ENCODE measurements at places on chromosomes 16 and 17.
A peak's percentile ranks its signal among the peaks of the same experiment; 100 is the strongest.

DNA sequence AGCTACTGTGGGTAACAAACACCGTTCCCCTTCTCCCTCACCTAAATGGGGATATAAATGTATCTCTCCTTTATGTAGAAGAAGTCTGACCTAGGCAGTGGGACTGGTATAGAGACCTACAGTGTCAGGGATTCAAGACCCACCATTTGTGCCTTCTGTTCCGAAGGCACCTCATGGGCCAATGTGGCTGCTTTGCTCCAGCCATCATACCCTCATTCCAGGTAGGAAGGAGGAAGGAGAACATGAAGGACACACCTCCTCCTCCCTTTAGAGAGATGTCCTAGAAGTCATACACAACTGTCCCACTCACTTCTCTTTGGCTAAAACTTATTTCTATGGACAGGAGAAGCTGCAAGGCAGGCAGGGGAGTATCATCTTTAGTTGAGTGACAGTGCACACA lies 8.3 kb upstream of the CRISPLD2 start:
- no peak for DNase-seq

DNA sequence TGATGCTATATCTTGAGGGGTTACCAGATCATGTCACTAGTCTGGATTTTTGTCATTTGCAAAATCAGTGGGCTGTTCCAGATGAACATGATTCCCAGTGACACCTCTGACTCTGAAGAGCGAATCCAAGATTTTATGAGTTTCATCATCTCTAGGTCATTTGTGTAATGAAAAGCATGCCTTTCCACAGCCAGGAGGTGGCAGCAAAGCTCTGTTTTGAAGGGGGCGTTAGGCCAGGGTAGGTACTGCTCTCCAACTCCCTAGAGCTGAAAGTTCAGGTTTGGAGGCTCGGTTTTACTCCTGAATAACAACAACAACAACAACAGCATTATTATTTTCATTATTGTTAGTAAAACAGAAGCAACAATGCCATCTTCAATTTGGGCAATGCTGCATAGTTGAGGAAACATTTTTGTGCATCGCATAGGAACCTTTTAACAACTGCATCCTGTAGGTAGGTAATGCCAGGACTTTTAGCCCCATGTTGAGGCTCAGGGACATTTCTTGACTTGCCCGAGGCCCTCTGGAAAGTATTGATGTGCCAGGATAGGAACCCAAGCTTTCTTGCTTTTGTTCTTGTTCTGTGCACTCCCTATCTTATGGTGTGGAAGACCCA lies 77.0 kb downstream of the MYH13 start:
- DNase-seq, result no peak

- peak; percentile 38 for DNase-seq
Measured at GRCh38 chr17:39751637-39752036, 13.9 kb downstream of the GRB7 start.

- DNase-seq, result no peak
Measured at GRCh38 chr16:65769055-65769465, 597.4 kb upstream of the CDH5 start.

- no peak for DNase-seq
Measured at GRCh38 chr16:3523281-3523680, 22.5 kb downstream of the CLUAP1 start.

- peak; percentile 51 for DNase-seq
Measured at GRCh38 chr17:4074831-4075495, 67.9 kb downstream of the ZZEF1 start.

GRCh38 chr16:10123141-10123540 lies 59.1 kb downstream of the GRIN2A start:
- DNase-seq, result no peak

DNA sequence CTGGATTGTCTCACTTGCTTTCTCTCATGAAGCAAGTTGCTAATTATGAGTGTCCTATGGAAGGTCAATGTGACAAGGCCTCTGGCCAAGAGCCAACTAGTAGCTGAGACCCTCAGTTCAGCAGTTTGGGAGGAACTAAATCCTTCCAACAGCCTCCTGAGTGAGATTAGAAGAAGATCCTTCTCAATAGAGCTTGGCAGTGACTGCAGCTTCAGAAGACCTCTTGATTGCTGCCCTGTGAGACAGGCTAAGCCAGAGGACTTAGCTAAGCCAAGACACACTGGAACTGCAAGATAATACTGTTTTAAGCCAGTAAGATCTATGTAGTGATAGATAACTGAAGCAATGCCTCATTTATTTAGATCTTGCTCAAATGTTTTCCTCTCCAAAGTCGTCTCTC lies 34.3 kb downstream of the PCTP start:
- DNase-seq, result no peak

DNA sequence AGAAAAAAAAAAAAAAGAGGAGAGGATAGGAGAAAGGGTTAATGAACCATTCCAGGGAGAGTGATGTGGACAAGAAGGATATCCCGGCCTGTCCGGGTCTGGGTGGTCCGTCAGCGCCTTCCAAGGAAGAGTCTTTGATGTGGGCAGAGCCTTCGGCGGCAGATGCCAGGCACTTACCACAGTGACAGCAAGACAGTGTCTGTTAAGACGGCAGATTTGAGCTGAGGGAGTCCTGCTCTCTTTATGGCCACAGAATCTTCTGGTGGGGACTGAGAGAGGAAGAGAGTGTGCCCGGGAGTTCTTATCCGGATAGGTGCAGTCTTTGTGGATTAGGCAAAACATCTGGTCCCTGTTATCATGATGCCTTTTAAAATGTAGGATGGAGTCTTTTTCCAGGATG lies 95.2 kb downstream of the ZDHHC7 start:
- no peak for DNase-seq

DNA sequence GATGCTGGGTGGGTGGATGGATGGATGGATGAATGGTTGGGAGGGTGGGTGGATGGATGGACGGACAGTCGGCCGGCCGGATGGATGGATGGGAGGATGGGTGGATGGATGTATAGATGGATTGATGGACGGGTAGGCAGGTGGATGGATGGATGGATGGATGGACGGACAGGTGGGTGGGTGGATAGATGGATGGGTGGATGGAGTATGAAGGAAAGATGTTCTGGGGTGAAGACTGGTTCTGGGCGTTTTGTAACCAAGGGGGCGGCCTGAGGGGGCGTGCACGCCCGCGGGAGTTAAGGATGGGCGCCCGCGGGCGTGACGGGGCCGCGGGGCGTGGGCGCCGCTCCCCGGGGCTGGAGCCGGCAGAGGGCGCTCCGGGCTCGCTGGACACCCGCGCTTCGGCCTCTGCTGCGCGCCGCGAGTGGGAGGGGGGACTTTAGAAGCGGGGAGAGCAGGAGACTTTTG lies at the start of gene NECAB2:
TSS of gene NECAB2 (plus strand) at position 407 of the 468 bp plus-strand sequence. CDS start 405 bp downstream, outside the sequence.
- DNase-seq, result peak; percentile 93

DNA sequence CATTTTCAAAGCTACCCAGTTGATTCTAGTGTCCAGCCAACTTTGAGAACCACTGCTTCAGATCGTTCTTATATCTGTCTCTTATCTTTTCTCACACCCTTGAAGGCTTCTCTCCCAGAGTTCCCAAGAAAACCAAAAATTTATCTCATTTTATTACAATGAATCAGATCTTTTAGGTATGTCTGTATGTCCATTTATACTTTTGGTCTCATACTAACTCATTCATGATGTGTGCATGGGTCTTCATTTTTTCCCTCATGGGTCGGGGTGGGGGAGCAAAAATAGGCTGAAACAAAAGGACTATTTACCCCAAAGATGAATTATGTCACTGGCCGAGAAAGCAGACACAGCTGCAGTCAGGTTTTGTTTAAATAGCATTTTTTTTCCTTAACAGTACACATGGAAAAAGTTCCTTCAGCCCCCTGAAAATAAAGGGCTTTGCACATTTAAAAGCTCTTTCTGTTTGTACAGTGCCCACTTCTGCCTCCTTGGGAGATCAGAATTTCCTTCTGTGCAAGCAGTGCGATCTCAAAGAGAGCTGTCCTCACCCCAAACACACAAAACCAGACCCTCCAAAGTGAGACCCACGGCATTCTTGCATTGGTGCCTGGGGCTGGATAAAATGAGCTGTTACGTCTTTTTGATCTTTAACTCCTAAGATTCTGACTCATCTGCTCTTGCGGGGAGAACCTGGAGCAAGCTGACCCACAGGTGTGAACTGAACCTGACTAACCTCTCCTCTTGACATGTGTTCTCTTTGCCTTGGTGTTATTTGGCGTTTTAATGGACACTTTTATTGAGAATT lies 251.2 kb upstream of the ELAC2 start:
- DNase-seq, result no peak

DNA sequence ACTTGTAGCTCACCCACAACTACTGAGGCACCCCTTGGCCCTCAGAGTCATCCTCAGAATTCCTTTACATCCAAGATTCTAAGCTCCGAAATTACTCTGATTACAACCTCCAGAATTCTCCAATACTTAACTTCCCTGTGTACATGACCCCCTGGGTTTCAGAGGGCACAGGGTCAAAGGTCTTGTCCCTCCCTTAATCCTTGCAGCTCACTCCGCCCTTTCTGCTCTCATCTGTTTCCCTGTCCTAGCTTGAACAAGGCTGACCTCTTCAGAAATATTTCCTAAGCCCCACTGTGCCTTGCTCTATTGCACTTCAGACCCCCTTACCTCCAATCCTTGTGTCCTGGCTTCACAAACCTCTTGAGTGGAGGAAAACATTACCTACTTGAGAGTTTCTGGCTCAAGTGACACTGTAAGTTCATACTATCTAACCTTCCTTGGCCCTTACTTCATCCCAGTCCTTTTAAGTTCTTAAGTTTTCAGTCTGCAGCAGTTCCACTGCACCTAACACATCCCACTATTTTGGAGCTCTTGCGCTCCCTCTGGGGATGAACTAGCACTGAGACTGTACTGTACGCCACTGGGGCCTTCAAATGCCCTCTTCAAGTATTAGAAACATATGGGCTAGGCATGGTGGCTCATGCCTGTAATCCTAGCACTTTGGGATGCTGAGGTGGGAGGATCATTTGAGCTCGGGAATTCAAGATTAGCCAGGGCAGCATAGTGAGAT lies 6.2 kb downstream of the N4BP1 start:
- DNase-seq, result no peak

DNA sequence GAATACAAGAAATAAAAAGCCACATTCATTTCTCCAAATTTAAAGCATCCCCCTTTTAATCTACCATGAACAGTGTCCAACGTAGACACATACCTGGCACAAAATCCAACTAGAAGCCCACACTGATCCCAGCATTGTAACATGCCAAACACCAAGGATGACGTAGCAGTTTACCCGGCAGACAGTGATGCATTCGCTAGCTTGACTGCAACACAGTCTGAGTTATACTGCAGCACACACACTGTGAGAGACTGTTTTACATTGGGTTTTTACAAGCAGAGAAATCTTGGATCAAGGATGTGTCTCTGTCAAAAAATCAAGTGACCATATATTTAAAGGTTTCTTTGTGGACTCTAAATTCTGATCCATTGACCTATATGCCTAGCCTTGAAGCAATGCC lies 74.5 kb upstream of the C17orf78 start:
- DNase-seq, result no peak

GRCh38 chr16:89402962-89403361 lies 87.4 kb downstream of the ANKRD11 start:
- no peak for DNase-seq

DNA sequence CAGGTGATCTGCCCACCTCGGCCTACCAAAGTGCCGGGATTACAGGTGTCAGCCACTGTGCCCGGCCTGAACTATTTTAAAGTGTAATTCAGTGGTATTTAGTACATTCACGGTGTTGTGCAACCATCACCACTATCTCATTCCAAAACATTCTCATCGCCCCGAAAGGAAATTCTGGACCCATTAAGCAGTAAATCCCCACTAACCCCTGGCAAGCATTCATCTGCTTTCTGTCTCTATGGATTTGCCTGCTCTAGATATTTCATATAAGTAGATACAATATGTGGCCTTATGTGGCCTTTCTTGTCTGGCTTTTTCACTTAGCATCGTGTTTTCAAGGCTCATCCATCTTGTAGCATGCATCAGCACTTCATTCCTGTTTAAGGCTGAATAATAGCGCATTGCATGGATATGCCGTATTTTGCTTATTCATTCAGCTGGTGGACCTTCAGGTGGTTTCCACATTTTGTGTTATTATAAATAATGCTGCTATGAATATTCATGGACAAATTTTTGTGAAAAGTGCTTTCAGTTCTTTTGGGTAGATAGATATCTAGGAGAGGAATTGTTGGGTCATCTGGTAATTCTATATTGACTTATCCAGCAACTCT lies 8.4 kb upstream of the HERPUD1 start:
- no peak for DNase-seq

DNA sequence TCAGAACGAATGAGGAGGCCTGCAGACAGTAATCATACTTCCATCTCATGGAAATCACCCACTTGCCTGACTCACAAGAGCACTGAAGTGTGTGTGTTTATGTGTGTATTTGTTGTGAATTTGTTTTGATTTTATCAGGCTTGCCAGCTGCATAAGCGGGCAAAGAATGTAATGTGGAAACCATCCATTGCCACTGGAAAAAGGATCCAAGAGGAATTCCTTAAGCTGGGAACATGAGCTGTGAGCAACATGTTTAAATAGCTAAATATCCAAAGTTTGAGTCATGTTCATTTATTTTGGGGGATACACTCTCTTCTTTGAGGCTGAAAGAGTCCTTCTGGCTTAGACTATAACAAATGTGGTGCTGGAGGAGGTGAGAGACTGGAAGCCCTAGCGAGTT lies 198.4 kb upstream of the TBX2 start:
- DNase-seq, result no peak

GRCh38 chr17:12659500-12659899 lies 6.2 kb upstream of the MYOCD start:
- DNase-seq, result no peak

DNA sequence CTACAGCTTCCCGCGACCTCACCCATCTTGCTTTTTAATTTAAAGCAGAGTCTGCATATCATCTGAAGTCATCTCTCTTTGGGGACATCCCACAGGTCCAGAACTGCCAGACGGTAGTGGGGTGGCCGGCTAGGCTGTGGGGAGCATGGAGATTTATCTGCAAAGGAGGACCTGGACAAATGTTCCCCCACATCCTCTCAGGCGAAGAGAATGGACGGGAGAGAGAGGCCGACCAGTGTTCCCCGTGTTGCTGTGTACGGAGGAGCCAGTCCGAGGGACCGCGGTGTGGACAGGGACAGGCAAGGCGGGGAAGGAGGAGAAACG lies 665 bp upstream of the MT1M start:
- no peak for DNase-seq
